ENCODE measurements at places on chromosomes 2 and 18. TPM values are rescaled to one million over a fixed set of nuclear protein-coding genes. Genes with fewer than 3 reads are reported as not detected.

DNA sequence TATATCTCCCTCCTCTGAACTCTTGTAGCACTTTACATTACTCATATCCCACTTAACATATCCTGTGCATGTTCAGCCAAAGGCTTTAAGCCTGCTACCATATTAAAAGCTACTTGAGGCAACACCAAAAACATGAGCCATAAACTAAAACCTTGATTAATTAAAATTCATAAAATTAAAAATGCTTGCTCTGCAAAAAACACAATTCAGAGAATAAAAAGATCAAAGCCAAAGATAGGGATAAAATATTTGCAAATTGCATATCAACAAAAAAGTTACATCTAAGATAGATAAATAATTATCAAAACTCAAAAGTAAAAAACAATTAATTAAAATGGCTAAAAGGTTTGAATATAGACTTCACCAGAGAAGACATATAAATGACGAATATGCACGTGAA, 495.4 kb upstream of the PIK3C3 start:
- DNase-seq: no peak

DNA sequence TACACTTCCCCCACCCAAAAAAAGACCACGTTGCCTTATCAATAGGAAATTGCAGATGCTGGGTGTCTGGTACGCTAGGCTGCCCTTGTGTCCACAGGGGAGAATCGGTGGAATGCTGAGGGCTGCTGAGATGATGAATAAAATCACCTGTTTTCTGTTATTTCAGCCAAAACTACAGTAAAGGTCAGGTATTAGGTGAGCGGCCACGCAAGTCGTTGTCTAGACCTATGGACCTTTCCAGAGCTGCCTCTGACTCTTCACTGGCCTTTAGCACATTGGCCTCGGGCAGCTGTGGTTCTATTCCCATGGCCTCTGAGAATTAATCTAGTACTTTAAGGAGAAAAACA, 89.6 kb downstream of the MTCL1 start:
- DNase-seq: no peak

DNA sequence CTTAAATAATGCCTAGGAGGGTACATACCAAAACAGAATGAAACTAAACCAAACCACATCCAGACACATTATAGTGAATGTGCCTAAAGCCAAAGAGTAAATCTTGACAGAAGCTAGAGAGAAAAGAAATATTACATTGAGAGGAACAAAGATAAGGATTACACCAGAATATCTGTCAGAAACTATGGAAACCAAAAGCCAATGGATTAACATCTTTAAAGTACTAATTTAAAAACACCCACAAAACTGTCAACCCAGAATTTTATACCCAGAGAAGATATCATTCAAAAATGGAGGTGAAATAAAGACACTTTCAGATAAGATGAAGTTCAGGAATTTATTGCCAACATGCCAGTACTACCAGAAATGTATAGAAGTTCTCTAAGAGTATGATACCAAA, 198.5 kb upstream of the ZEB2 start:
- DNase-seq: no peak

DNA sequence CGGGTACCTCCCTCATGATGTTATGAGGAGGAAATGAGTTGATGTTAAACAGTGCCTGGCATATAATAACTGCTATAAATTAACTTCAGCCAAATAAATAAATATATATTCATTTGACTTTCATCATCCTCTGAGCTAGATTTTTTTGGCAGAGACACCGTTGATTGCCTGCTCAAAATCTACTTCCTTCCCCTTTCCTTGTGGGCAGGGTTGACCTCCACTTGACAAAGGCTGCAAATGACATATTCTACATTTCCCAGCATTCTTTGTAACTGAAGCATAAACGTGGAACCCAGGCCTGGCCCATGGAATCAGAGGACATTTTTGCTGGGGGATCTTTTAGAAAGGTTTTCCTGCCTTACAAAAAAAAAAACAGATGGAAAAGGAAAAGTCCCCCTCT, 177.8 kb downstream of the TXNL1 start:
- DNase-seq: no peak

- DNase-seq: no peak
Measured at GRCh38 chr2:202574541-202574940, 60.2 kb upstream of the FAM117B start.

DNA sequence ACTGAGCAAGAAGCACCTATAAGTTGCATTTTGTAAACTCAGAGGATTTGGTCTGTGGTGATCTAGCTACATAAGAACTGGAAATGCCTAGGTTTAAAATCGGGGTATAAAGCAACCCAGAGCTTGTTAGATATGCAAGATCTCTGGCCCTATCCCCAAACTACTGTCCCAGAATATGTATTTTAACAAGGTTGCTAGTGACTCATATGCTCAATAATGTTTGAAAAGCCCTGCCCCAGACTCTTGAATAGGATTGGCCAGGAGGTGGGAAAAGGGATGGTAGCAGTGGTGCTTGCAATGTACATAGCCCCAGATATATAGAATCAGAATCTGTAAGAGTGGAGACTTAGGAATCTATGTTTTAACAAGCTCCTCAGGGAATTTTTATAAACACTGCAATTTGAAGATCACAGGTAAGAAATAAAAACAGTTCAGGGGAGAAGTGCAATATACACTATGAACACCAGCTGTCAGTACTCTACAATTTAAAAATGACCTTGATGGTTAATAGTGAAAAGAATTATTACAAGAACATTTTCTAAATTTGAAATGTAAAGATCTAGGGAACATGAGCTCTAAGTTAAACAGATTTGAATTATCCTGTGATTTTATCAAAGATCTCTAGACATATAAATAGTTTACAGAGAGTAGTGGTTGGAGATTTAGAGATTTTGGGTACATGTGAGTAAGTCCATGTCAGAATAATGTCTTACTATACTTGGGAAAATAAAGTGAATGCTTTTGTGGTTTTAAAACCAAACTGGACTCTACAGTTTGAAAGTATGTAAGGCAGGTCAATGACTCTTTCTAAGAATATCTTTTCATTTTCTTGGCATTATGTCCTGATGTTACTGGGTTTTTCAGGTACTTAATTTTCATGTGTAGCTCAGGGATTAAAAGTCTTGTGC, 7.7 kb upstream of the MMADHC start:
- no peak for DNase-seq

- DNase-seq: no peak
Measured at GRCh38 chr18:78454221-78454620, 525.4 kb upstream of the SALL3 start.

GRCh38 chr2:39778233-39778632, 825 bp downstream of the THUMPD2 start:
- no peak for DNase-seq

DNA sequence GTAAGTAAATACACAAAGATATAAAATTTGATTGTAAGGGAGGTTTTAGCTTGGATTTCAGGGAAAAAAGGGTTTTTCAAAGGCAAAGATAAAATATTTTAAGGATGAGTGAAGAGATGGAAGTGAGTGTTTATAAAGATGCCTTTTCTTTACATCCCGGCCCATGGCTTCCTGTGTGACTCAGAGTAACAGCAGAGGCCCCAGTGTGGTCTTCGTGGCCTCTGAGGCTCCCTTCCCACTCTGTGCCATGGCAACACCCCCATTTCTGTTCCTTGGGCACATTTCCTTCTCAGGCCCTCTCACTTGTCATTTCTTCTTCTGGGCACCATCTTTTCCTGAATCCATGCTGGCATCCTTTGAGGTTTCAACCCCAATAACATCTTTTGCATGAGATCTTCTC, 92.6 kb upstream of the TMEM18 start:
- DNase-seq: no peak

GRCh38 chr2:149103081-149103620, 64.7 kb downstream of the LYPD6B start:
- DNase-seq: no peak

GRCh38 chr2:163878718-163879117, 142.9 kb upstream of the FIGN start:
- DNase-seq: no peak

HRH4 gene
- total RNA-seq: not detected

PSD4 gene
- 40.8 TPM for total RNA-seq

STPG4 gene
- total RNA-seq: 0.46 TPM

C18orf32 gene
- total RNA-seq: 61.7 TPM

UPP2 gene
- total RNA-seq: not detected

Data from mucosa of descending colon (tissue), 3 donors.